ENCODE measurements at places on chromosomes 5 and 9. TPM values are rescaled to one million over a fixed set of nuclear protein-coding genes. Genes with fewer than 3 reads are reported as not detected.
A peak's percentile ranks its signal among the peaks of the same experiment; 100 is the strongest.

- no peak overlapping the region for H3K4me3 ChIP-seq
- no peaks in the 10 kb centered on the region for H3K4me1 ChIP-seq
- no peak overlapping the region for H3K27ac ChIP-seq
Observed at GRCh38 chr5:39461007-39461682, 36.4 kb upstream of the DAB2 start.

DNA sequence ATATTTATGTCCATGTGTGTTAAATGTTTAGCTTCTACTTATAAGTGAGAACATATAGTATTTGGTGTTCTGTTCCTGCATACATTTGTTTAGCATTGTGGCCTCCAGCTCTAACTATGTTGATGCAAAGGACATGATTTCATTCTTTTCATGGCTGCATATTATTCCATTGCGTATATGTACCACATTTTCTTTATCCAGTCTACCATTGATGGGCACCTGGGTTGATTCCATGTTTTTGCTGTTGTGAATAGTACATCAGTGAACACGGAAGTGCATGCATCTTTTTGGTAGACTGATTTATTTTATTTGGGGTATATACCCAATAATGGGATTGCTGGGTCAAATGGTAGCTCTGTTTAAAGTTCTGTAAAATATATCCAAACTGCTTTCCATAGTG is 359.0 kb downstream of the SLCO4C1 start:
- no peak overlapping the region for H3K4me3 ChIP-seq
- H3K36me3 ChIP-seq, result no peaks in the 10 kb centered on the region
- H3K27me3 ChIP-seq, result no peaks in the 10 kb centered on the region
- no peak overlapping the region for H3K27ac ChIP-seq
- H3K4me1 ChIP-seq, result no peaks in the 10 kb centered on the region

GRCh38 chr5:65290677-65291076 is 191.0 kb downstream of the ADAMTS6 start:
- H3K36me3 ChIP-seq, result no peaks in the 10 kb centered on the region
- H3K4me1 ChIP-seq, result peaks cover 11% of the 10 kb centered on the region
- no peak overlapping the region for H3K27ac ChIP-seq
- no peak for DNase-seq
- H3K27me3 ChIP-seq, result no peaks in the 10 kb centered on the region

GRCh38 chr5:518721-519120 is 5.5 kb downstream of the SLC9A3 start:
- no peak overlapping the region for H3K4me3 ChIP-seq
- peaks cover 18% of the 10 kb centered on the region for H3K4me1 ChIP-seq
- H3K27ac ChIP-seq, result no peak overlapping the region
- DNase-seq, result no peak

DNA sequence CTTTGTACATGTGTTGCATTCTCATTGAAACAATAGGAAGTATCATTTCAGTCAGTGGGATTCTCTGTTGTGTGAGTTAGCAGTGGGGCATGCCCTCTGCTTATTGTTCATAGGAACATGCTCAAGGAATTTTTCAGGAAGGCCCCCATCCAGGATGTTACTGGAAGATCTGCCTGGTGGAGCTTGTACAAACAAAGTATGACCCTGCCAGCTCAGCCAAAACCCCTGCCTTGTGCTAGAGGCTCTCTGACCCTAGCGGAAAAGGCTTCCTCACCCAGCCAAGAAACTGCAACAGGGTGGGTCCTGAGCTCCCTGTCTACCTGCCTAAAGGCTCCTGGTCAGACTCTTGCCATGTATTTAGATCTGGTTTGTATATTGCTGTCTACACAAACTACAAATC is 43.2 kb downstream of the MRRF start:
- H3K4me1 ChIP-seq, result no peaks in the 10 kb centered on the region
- H3K27me3 ChIP-seq, result no peaks in the 10 kb centered on the region
- no peak overlapping the region for H3K4me3 ChIP-seq
- no peak overlapping the region for H3K27ac ChIP-seq
- no peak for DNase-seq

GRCh38 chr5:16464664-16465543 is 696 bp downstream of the ZNF622 start:
- peak overlapping the region; percentile 89 for H3K27ac ChIP-seq
- H3K27me3 ChIP-seq, result no peaks in the 10 kb centered on the region
- H3K4me3 ChIP-seq, result peak overlapping the region; percentile 76
- H3K36me3 ChIP-seq, result peaks cover 34% of the 10 kb centered on the region

DNA sequence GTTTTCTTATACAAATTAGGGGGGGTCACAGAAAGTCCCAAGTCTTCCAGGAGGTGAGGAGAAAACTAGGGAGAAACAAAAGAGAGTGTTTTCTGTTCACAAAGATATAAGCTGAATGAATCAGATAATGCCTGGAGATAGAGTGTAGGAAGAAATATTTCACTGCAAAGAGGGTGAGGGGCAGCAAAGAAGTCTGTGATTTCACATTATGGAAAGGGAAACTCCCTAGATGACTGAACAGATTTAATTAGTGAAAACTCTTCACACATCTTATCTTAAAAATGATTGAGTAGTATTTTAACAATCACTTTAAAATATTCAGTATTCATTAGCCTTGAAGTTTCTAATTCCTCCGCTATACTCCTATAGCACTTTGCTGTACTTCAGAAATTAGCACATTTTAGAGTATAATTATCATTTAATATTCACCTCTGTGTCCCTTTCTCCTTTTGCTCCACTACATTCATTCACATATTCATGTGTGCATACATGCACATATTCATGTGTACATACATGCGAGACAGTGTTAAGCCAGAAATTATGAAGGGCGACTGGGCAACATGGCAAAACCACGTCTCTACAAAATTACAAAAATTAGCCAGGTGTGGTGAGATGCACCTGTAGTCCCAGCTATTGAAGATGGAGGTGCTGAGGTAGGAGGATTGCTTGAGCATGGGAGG is 332.2 kb downstream of the HTR1A start:
- H3K36me3 ChIP-seq, result no peaks in the 10 kb centered on the region
- H3K4me3 ChIP-seq, result no peak overlapping the region
- DNase-seq, result no peak
- H3K27ac ChIP-seq, result no peak overlapping the region
- no peaks in the 10 kb centered on the region for H3K27me3 ChIP-seq

- H3K4me1 ChIP-seq, result peaks cover 5% of the 10 kb centered on the region
- H3K36me3 ChIP-seq, result no peaks in the 10 kb centered on the region
- peaks cover 21% of the 10 kb centered on the region for H3K27me3 ChIP-seq
- H3K27ac ChIP-seq, result no peak overlapping the region
Observed at GRCh38 chr9:27278374-27278773, 18.6 kb downstream of the EQTN start.

GRCh38 chr5:116453988-116454411 is 120.6 kb downstream of the SEMA6A start:
- H3K4me3 ChIP-seq, result no peak overlapping the region
- peak; percentile 61 for DNase-seq
- peaks cover 52% of the 10 kb centered on the region for H3K4me1 ChIP-seq
- H3K27ac ChIP-seq, result no peak overlapping the region
- H3K27me3 ChIP-seq, result no peaks in the 10 kb centered on the region

- peaks cover 61% of the 10 kb centered on the region for H3K27me3 ChIP-seq
- H3K4me3 ChIP-seq, result peak overlapping the region; percentile 48
- H3K27ac ChIP-seq, result no peak overlapping the region
- peaks cover 8% of the 10 kb centered on the region for H3K4me1 ChIP-seq
- DNase-seq, result no peak
Observed at GRCh38 chr9:89497257-89497963, 503 bp downstream of the SEMA4D start.

GRCh38 chr9:137459601-137460362 is 648 bp upstream of the NSMF start:
- peaks cover 81% of the 10 kb centered on the region for H3K4me1 ChIP-seq
- H3K27me3 ChIP-seq, result no peaks in the 10 kb centered on the region
- DNase-seq, result no peak
- peaks cover 4% of the 10 kb centered on the region for H3K36me3 ChIP-seq
- H3K4me3 ChIP-seq, result peak overlapping the region; percentile 45
- H3K27ac ChIP-seq, result peak overlapping the region; percentile 66

CCDC192 gene
- total RNA-seq, result not detected

AK6 gene
- total RNA-seq, result 77.2 TPM
